ENCODE measurements at places on chromosomes 7 and 10. TPM values are rescaled to one million over a fixed set of nuclear protein-coding genes. Genes with fewer than 3 reads are reported as not detected.

Gene CAMK2B
- total RNA-seq: not detected

Gene SPDYE2B
- total RNA-seq: not detected

DNA sequence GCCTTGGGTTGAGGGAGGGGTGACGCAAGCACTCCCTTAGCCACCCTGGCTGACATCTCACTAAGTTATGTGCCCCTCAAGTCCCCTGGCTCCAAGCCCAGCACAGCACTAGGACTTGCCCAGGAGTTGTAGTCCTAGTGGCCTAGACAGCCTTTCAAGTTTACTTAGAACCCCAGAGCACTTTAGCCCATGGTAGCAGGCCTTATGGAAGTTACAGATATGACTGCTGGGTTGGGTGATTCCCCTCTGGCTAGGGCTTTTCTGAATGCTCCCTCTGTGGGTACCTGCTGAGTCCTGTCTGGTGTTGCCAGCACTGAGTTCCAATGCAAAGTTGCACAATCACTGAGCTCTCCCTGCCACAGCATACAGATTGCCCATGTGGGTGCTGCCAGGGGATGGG lies 83.2 kb downstream of the AHCYL2 start:
- no peak for DNase-seq
- peaks cover 16% of the 10 kb centered on the region for H3K36me3 ChIP-seq
- no peak overlapping the region for H3K4me3 ChIP-seq
- H3K4me1 ChIP-seq: peaks cover 3% of the 10 kb centered on the region
- H3K27me3 ChIP-seq: no peaks in the 10 kb centered on the region

GRCh38 chr7:12889391-12889790 lies 202.0 kb downstream of the ARL4A start:
- no peak for DNase-seq
- H3K27me3 ChIP-seq: no peaks in the 10 kb centered on the region
- H3K27ac ChIP-seq: no peak overlapping the region
- H3K4me1 ChIP-seq: peaks cover 18% of the 10 kb centered on the region

GRCh38 chr10:132253092-132253687 lies 54.6 kb downstream of the STK32C start:
- H3K27ac ChIP-seq: no peak overlapping the region
- no peaks in the 10 kb centered on the region for H3K36me3 ChIP-seq
- no peak for DNase-seq
- H3K4me3 ChIP-seq: no peak overlapping the region
- peaks cover 1% of the 10 kb centered on the region for H3K4me1 ChIP-seq
- no peaks in the 10 kb centered on the region for H3K27me3 ChIP-seq

- H3K27ac ChIP-seq: no peak overlapping the region
- DNase-seq: no peak
- H3K27me3 ChIP-seq: no peaks in the 10 kb centered on the region
- H3K4me1 ChIP-seq: no peaks in the 10 kb centered on the region
Measured at GRCh38 chr7:41313171-41313570, 389.7 kb downstream of the INHBA start.

Gene AKR1C2
- total RNA-seq: not detected

DNA sequence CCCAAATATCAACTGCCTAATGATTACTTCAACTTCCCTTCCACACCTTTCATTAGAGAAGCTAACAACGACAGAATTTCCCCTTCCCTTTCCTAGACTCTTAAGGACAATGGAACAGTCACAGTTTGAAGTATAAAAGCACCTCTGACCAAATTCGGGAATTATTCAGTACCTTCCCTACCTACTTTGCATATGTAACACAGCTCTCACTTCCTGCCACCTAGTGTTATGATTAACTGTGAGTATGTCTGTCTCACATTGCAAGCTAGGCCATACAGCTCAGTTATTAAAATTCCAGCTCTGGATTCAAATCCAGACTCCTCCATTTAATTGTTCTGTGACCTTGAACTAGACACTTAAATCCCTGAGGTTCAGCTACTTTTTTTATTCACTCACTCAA lies 44.8 kb upstream of the HPSE2 start:
- peaks cover 1% of the 10 kb centered on the region for H3K4me1 ChIP-seq
- H3K27me3 ChIP-seq: peaks cover 3% of the 10 kb centered on the region
- no peaks in the 10 kb centered on the region for H3K36me3 ChIP-seq
- H3K27ac ChIP-seq: no peak overlapping the region
- DNase-seq: no peak

DNA sequence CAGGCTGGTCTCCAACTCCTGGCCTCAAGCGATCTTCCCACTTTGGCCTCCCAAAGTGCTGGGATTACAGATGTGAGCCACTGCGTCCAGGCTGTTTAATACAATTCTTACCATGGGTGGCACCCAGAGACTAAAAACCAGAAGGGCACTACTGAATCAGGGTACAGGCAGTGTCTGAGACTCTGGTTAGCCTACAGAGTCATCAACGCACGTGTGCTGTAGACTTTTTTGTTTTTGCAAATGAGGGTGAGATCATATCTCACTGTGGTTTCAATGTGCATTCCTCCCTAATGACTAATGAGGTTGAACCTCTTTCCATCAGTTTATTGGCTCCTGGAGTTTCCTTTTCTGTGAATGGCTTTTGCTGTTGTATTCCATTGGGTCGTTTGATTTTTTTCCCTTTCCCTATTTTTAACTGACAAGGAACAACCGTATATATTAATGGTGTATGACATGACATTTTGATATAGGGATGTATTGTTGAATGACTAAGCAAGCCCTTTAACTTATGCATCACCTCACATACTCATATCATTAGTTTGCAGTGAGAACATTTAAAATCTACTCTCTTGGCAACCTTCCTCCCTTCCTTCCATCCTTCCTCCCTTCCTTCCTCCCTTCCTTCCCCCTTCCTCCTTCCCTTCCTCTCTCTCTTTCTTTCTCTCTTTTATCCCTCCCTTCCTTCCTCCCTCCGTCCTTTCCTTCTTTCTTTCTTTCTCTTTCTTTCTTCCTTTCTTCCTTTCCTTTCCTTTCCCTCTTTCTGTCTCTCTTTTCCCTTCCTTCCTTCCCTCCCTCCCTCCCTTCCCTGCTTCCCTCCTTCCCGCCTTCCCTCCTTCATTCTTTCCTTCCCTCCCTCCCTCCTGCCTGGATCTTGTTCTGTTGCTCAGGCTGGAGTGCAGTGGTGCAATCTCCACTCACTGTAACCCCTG lies 9.3 kb upstream of the TMEM270 start:
- no peak overlapping the region for H3K4me3 ChIP-seq
- DNase-seq: no peak
- peaks cover 2% of the 10 kb centered on the region for H3K27me3 ChIP-seq
- H3K4me1 ChIP-seq: peaks cover 38% of the 10 kb centered on the region

- no peak for DNase-seq
- no peaks in the 10 kb centered on the region for H3K27me3 ChIP-seq
- no peaks in the 10 kb centered on the region for H3K36me3 ChIP-seq
- no peak overlapping the region for H3K27ac ChIP-seq
- H3K4me3 ChIP-seq: no peak overlapping the region
- no peaks in the 10 kb centered on the region for H3K4me1 ChIP-seq
Measured at GRCh38 chr10:133019651-133020050, 68.1 kb upstream of the ADGRA1 start.

- no peaks in the 10 kb centered on the region for H3K27me3 ChIP-seq
- H3K4me3 ChIP-seq: no peak overlapping the region
- DNase-seq: no peak
- H3K27ac ChIP-seq: no peak overlapping the region
Measured at GRCh38 chr10:111206521-111206920, 129.7 kb downstream of the ADRA2A start.

GRCh38 chr7:6653071-6654003 lies 16.2 kb downstream of the ZNF316 start:
- no peaks in the 10 kb centered on the region for H3K27me3 ChIP-seq
- no peak overlapping the region for H3K4me3 ChIP-seq
- DNase-seq: no peak
- H3K4me1 ChIP-seq: no peaks in the 10 kb centered on the region
- H3K27ac ChIP-seq: no peak overlapping the region

Gene NKX1-2
- not detected for total RNA-seq

- H3K27me3 ChIP-seq: no peaks in the 10 kb centered on the region
- peaks cover 3% of the 10 kb centered on the region for H3K36me3 ChIP-seq
- H3K27ac ChIP-seq: no peak overlapping the region
- H3K4me1 ChIP-seq: no peaks in the 10 kb centered on the region
- no peak for DNase-seq
- H3K4me3 ChIP-seq: no peak overlapping the region
Measured at GRCh38 chr7:124791426-124791825, 25.8 kb upstream of the GPR37 start.

DNA sequence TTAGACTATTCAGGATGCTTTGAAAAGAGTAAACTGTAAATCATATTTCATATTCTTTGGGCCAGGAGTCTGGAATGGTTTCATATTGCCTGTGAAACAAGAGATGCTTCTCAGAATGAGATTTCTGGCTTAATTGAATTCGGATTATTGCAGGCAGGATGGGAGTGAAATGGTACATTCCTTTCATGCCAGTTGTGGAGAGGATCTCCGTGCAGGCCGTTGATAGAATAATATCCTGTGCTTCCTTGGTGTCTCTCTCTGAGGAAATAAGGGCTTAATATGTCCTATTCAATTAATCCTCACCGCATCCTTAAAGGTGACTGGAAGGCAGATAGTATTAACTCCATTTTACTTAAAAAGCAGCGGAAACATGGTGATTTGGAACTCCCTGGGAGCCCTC lies 56.6 kb downstream of the CUX1 start:
- no peak overlapping the region for H3K4me3 ChIP-seq
- DNase-seq: no peak
- H3K4me1 ChIP-seq: peaks cover 40% of the 10 kb centered on the region
- no peak overlapping the region for H3K27ac ChIP-seq
- no peaks in the 10 kb centered on the region for H3K36me3 ChIP-seq

- no peaks in the 10 kb centered on the region for H3K27me3 ChIP-seq
- no peak for DNase-seq
- H3K27ac ChIP-seq: peak overlapping the region; percentile 75
Measured at GRCh38 chr10:10489805-10490571, 527.7 kb upstream of the CELF2 start.

DNA sequence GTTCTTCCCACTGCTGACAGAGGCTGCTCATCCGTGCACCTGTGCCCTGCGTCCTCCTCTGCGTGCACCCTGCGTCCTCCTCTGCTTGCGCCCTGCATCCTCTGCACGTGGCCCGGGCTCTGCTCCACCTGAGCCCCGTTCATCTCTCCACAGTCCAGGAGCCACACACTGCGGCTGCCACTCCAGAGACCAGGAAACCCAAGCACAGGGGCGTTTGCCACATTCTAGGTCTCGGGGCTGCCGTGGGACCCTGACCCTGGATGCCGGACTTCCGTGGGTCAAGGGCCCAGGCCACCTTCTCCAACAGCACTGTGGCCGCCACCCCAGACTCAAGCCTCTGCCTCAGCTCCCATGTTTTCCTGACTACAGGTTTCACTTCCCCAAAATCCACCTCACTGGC lies 460.4 kb downstream of the PTPRN2 start:
- H3K27ac ChIP-seq: no peak overlapping the region
- H3K36me3 ChIP-seq: no peaks in the 10 kb centered on the region
- no peaks in the 10 kb centered on the region for H3K4me1 ChIP-seq

Gene ZNF425
- 5.9 TPM for total RNA-seq

GRCh38 chr7:157558061-157558460 lies 221.3 kb downstream of the DNAJB6 start:
- no peaks in the 10 kb centered on the region for H3K36me3 ChIP-seq
- DNase-seq: no peak
- no peak overlapping the region for H3K4me3 ChIP-seq
- H3K27ac ChIP-seq: no peak overlapping the region

DNA sequence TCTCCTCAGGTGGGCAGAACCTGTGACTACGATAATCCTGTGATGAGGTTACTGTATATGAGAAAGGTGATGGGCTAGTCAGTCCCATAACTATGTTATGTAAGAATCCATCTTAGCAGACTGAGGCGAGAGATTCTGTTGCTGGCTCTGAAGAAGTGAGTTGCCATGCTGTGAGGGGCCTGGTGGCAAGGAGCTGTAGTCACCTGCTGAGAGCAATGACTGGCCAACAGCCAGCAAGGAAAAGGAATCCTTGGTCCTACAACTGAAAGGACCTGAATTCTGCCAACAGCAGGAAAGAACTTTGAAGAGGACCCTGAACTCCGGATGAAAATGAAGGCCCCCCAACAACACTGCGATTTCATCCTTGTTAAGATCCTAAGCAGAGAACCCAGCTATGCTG lies 31.0 kb upstream of the DNAJB12 start:
- no peaks in the 10 kb centered on the region for H3K4me1 ChIP-seq
- H3K4me3 ChIP-seq: no peak overlapping the region
- no peak for DNase-seq

Gene ITIH5
- 0.39 TPM for total RNA-seq

GRCh38 chr7:34757570-34758110 lies 99.6 kb downstream of the NPSR1 start:
- no peaks in the 10 kb centered on the region for H3K4me1 ChIP-seq
- H3K36me3 ChIP-seq: no peaks in the 10 kb centered on the region
- H3K27ac ChIP-seq: no peak overlapping the region
- H3K27me3 ChIP-seq: peaks cover 24% of the 10 kb centered on the region
- no peak for DNase-seq

Gene CALML3
- total RNA-seq: not detected

Gene GPR26
- total RNA-seq: not detected

Gene SORBS1
- total RNA-seq: 1.7 TPM

Gene CEP55
- 9.5 TPM for total RNA-seq

Gene TCERG1L
- total RNA-seq: not detected

DNA sequence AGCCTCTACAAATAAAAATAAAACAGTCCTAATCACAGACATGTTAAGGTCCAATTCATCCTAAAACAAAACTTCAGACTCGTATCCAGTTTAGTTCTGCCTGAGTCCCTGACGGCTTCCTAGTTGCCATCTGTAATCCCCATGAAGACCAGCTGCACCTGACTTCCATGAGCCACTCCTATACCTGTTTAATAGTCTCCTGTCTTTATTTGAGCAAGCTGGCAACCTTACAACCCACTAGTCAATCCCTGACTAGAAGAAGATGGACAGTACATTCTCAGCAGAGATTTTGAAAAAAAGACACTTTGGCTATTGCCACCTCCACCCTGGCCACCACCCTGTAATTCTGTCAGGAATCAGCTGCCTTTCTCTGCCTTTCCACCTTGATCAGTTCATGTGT lies 197.7 kb downstream of the HIBADH start:
- H3K4me3 ChIP-seq: no peak overlapping the region
- DNase-seq: no peak
- no peaks in the 10 kb centered on the region for H3K4me1 ChIP-seq
- H3K36me3 ChIP-seq: no peaks in the 10 kb centered on the region
- H3K27me3 ChIP-seq: peaks cover 49% of the 10 kb centered on the region

DNA sequence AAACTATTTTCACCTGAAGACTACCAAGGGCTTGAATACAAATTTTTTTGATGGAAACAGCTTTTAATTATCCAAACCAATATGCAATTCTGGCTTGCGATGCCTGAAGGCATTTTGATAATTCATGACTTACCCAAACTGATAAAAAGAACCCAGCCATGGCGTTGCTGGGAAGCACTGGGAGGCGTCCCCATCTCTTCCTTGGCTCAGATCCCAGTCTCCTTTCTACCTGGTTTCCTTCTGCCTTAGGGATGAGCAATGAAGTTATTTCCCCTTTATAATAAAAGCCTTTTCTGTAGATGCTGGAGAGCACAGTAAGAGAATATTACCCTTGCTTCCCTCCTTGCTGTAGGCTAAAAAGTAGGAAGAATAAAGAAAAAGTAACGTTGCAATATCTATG lies 129.1 kb upstream of the ANK3 start:
- no peaks in the 10 kb centered on the region for H3K36me3 ChIP-seq
- H3K4me3 ChIP-seq: no peak overlapping the region
- DNase-seq: no peak

Gene TMUB1
- total RNA-seq: 30.0 TPM

All from osteocyte (in vitro differentiated cells).